Foreskin fibroblast (primary cell): ENCODE measurements at places on chromosomes 4 and X.

DNA sequence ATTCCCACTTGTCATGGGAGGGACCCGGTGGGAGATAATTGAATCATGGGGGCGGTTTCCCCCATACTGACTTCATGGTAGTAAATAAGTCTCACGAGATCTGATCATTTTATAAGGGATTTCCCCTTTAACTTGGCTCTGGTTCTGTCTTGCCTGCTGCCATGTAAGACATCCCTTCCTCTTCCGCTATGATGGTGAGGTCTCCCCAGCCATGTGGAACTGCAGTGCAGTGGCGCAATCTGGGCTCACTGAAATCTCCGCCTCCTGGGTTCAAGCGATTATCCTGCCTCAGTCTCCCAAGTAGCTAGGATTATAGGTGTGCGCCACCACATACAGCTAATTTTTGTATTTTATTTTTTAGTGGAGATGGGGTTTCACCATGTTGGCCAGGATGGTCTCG is 2.9 kb downstream of the HPGDS start:
- no peak for DNase-seq

DNA sequence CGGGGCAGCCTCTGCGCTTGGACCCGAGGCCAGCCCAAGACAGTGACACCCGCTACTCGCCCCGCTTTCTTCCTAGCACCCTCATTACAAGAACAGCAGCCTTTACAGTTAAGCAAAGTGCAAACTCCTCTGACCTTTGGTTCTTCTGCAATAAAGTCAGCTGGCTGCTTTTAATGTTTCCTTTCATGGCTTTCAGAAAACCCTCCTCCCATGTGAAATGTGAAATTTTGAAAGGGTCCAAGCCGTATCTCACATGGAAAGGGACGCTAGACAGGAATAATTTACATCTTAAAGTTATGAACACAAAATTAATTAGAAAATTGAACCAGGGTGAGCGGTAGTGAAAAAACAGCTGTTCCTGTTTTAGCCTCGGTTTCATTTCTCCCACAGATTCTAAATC is 520.1 kb upstream of the FRG1 start:
- DNase-seq, result no peak

DNA sequence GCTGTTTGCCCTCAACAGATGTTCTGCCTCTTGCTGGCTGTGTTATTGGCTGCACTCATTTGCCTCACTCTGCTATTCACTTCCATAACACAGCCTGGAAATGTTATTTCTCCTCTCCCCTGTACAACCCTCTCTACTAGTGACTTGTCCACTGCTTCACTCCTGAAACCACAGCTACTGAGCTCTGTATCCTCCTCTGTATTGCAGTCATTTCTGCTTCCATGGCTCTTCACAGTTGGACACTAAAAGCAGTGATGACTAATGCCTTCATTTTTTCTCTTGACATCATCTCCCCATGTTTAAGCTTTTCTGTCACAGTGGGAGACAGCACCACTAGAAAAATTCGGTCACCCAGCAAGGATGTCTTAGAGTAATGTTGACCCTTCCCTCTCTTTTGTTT is 123.0 kb upstream of the PPP1R2C start:
- no peak for DNase-seq

GRCh38 chrX:40773809-40774208 is 38.5 kb upstream of the MED14 start:
- DNase-seq, result peak; percentile 72

DNA sequence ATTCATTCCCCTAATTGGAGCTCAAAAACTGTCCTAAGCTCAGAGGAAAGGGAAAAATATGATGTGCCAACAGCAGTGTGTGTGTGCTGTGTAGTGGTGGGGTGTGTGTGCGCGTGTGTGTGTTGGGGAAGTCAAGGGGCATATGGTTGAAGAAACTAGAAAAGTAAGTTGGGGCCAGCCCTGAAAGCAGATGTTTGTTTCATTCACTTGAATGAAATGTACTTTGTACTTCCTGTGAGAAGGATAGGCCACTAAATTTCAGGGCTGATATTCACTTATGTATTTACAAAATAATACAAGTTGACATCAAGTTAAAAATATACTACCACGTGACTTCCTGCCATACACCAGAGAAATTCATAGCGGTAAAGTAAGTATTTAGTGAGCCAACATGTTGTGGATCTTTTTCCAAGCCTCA is 151.3 kb upstream of the JADE1 start:
- DNase-seq, result no peak
